ENCODE measurements at places on chromosomes 6 and 20. TPM values are rescaled to one million over a fixed set of nuclear protein-coding genes. Genes with fewer than 3 reads are reported as not detected.

DNA sequence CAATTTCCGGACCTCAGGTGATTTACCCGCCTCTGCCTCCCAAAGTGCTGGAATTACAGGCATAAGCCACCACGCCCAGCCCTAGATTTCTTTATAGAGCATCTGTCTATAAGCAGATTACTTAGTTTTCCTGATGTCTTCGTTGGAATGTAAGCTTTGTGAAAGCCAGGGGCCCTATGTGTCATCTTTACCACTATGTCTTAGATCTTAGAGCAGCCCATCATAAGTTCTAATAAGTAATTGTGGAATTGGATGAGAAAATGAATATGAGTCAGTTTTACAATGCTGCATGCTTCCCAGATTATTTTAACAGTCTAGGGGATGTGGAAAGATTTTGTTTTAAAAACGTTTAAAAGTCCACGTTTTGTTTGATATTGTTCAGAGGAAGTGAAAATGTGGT is 9.1 kb upstream of the ZBTB2 start:
- H3K36me3 ChIP-seq: no peaks in the 10 kb centered on the region
- no peak overlapping the region for H3K4me3 ChIP-seq
- H3K4me1 ChIP-seq: peaks cover 6% of the 10 kb centered on the region
- no peak overlapping the region for H3K27ac ChIP-seq
- H3K27me3 ChIP-seq: no peaks in the 10 kb centered on the region
- DNase-seq: no peak

DNA sequence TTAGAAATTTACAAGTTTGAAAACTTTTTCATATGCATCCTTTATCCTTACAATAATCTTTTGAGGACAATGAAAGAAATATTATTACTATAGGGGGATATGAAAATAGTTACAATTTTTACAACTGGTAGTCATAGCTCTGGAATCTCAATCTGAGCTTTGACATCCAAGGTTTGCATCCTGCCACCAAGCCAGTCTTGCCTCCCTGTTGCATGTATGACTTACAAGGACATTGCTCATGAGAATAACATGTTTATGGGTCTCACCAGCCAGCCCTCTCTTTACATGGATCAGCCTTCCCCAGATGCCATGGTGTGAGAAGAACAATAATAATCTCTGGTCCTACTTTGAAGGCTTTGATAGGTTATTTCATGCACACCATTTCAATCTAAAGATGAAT is 67.5 kb downstream of the THEMIS start:
- no peaks in the 10 kb centered on the region for H3K27me3 ChIP-seq
- no peaks in the 10 kb centered on the region for H3K4me1 ChIP-seq
- no peak overlapping the region for H3K27ac ChIP-seq
- no peak for DNase-seq
- H3K4me3 ChIP-seq: no peak overlapping the region
- no peaks in the 10 kb centered on the region for H3K36me3 ChIP-seq

Gene TAF8
- polyA plus RNA-seq: 9.6 TPM

GRCh38 chr6:14559746-14560536 is 442.4 kb downstream of the CD83 start:
- DNase-seq: no peak
- no peaks in the 10 kb centered on the region for H3K27me3 ChIP-seq
- H3K4me3 ChIP-seq: no peak overlapping the region
- no peak overlapping the region for H3K27ac ChIP-seq

DNA sequence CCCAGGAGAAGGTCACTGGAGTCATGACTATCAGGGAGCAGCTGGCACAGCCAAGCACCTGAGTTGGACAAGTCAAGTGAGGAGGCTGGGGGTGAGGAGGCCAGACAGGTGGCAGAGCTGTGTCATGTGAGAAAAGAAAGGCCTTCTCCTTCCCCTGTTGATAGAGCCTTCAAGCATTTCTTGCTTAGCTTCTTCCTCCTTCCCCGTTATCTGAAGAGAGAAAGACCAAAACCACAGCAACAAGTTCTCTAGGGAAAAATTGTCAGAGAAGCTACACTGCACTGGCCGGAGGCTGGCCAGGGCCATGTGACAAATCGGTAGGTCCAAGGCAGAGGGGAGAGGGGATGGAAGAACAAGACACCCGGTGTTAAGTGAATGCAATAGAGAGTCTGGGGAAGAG is 202.1 kb upstream of the PRDM1 start:
- DNase-seq: no peak
- peaks cover 2% of the 10 kb centered on the region for H3K4me1 ChIP-seq
- H3K27ac ChIP-seq: no peak overlapping the region
- H3K27me3 ChIP-seq: no peaks in the 10 kb centered on the region
- H3K4me3 ChIP-seq: no peak overlapping the region

Gene OXT
- not detected for polyA plus RNA-seq

DNA sequence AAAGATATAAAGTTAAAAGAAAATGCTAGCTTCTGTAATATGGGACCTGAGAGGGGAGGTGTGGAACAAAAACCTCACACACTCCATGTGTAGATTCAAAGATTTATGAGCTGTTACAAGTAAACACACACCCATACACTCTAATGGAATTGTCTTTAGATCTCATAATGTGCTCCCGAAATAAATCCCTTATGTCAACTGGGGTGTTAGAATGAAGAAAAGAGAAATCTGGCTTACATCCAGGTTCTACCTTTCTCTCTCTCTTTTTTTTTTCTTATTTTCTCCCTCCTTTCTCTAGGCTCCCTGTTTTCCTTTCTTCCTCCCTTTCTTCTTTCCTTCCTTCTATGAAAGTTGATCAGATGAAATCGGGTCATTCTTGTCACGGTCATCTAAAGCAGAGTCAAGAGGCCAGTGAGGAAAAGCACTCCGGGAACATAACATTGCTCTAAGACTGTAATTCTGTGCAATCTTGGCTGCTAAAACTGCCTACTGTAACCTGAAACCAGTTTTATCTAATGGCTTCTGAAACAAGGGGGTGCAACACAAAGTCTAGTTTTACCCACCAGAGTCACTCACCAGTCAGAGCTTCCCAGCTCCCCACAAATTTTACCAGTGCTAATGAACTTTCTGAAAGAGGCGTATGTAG is 68.3 kb upstream of the BTBD3 start:
- H3K4me3 ChIP-seq: no peak overlapping the region
- no peak overlapping the region for H3K27ac ChIP-seq
- H3K4me1 ChIP-seq: peaks cover 2% of the 10 kb centered on the region
- DNase-seq: no peak
- no peaks in the 10 kb centered on the region for H3K27me3 ChIP-seq

- no peak overlapping the region for H3K4me3 ChIP-seq
- H3K27ac ChIP-seq: no peak overlapping the region
- no peaks in the 10 kb centered on the region for H3K36me3 ChIP-seq
- no peaks in the 10 kb centered on the region for H3K4me1 ChIP-seq
Measured at GRCh38 chr6:118808793-118809638, 84.9 kb upstream of the ASF1A start.

GRCh38 chr6:71385111-71385822 is 96.7 kb downstream of the OGFRL1 start:
- no peaks in the 10 kb centered on the region for H3K36me3 ChIP-seq
- no peak overlapping the region for H3K27ac ChIP-seq
- no peaks in the 10 kb centered on the region for H3K27me3 ChIP-seq
- no peak overlapping the region for H3K4me3 ChIP-seq

Gene SNAI1
- polyA plus RNA-seq: 5.5 TPM

GRCh38 chr6:38160831-38161230 is 341.3 kb downstream of the ZFAND3 start:
- H3K27me3 ChIP-seq: no peaks in the 10 kb centered on the region
- H3K4me1 ChIP-seq: no peaks in the 10 kb centered on the region
- DNase-seq: no peak
- no peak overlapping the region for H3K4me3 ChIP-seq
- H3K36me3 ChIP-seq: no peaks in the 10 kb centered on the region
- H3K27ac ChIP-seq: no peak overlapping the region

- DNase-seq: no peak
- H3K4me3 ChIP-seq: no peak overlapping the region
- H3K36me3 ChIP-seq: no peaks in the 10 kb centered on the region
Measured at GRCh38 chr20:56460459-56460858, 8.0 kb upstream of the RTF2 start.

- H3K27ac ChIP-seq: no peak overlapping the region
- H3K4me1 ChIP-seq: no peaks in the 10 kb centered on the region
- H3K4me3 ChIP-seq: no peak overlapping the region
- no peaks in the 10 kb centered on the region for H3K27me3 ChIP-seq
- DNase-seq: no peak
- H3K36me3 ChIP-seq: no peaks in the 10 kb centered on the region
Measured at GRCh38 chr6:5599127-5599526, 337.8 kb downstream of the FARS2 start.

- no peak for DNase-seq
- H3K36me3 ChIP-seq: no peaks in the 10 kb centered on the region
- H3K27ac ChIP-seq: no peak overlapping the region
- H3K27me3 ChIP-seq: no peaks in the 10 kb centered on the region
- no peak overlapping the region for H3K4me3 ChIP-seq
Measured at GRCh38 chr20:40913224-40914185, 115.1 kb upstream of the TOP1 start.

DNA sequence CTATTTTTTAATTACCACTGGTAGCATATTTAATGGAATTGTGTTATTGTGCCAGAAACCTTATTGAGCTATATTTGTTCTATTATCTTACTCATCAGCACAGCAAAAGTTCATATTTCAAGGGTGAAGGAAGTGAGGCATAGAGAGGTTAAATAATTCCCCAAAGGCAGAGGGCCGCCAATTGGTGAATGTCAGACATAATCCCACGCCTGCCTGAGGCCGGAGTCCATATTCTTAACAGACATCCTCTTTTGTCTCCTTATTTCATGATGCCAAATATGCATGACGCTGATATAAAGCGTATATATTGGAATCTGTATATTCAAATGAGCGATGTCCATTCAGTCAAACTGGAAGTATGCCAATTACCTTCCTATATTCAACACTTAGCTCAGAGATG is 505.0 kb upstream of the SLC35B3 start:
- no peak for DNase-seq
- H3K4me1 ChIP-seq: no peaks in the 10 kb centered on the region
- H3K36me3 ChIP-seq: no peaks in the 10 kb centered on the region
- no peaks in the 10 kb centered on the region for H3K27me3 ChIP-seq
- no peak overlapping the region for H3K27ac ChIP-seq
- H3K4me3 ChIP-seq: no peak overlapping the region

Gene SLC2A4RG
- polyA plus RNA-seq: 2.2 TPM

Gene PLN
- polyA plus RNA-seq: 110 TPM

Gene TAGAP
- 5.1 TPM for polyA plus RNA-seq

- no peak for DNase-seq
- no peak overlapping the region for H3K27ac ChIP-seq
- no peak overlapping the region for H3K4me3 ChIP-seq
- no peaks in the 10 kb centered on the region for H3K4me1 ChIP-seq
- no peaks in the 10 kb centered on the region for H3K36me3 ChIP-seq
- H3K27me3 ChIP-seq: no peaks in the 10 kb centered on the region
Measured at GRCh38 chr6:25464225-25464624, 185.1 kb downstream of the CARMIL1 start.

DNA sequence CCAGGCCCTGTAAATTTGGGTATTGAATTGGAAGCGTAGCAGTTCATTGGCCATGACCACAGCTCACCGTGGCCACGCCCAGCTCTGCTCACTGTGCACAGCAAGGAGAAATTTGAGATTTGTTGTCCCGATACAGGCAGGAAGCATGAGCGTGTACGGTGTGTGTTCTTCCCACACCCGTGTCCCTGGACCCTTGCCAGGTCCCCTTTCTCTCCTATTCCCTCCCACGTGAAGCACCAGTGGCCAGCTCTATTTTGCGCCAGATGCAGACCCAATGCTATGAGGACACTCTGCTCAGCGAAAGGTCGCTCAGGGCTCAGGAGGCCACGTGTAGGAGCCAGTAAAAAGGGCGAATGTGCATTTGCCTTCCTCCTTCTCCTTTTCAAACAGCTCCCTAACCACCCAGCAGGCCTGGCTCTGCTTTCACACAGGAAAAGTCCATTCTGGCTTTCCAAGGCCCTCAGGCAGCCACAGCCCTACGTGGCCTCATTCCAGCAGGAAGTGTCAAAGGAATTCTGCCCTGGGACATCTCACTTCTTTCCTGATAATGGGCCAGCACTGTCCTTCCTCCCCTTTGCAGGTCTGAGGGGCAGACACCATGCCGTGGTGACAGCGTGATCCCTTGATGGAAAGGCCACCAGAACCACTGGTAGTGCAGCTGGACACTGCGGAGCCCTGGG is 499.2 kb upstream of the CDH4 start:
- no peaks in the 10 kb centered on the region for H3K4me1 ChIP-seq
- peak; percentile 30 for DNase-seq
- H3K4me3 ChIP-seq: no peak overlapping the region
- H3K27ac ChIP-seq: no peak overlapping the region

DNA sequence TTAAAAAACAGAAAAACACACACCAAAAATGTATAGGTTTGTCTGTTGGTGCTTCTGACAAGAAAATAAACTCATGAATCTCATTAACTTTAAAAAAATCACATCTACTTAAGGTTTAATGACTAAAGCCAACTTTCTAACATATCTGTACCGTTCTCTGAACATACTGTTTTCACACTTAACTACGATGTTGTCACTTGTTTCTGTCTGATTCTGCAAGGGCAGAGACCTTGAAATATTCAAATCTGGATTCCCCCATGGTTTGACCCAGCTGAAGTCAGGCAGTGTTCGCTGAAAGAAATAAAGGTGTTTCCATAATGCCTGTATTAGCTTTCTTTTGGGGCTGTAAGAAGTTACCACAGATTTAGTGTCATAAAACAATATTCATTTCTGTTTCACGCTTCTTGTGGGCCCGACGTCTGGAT is 2.7 kb upstream of the ASXL1 start:
- H3K4me3 ChIP-seq: no peak overlapping the region
- peaks cover 3% of the 10 kb centered on the region for H3K4me1 ChIP-seq
- no peak overlapping the region for H3K27ac ChIP-seq
- no peaks in the 10 kb centered on the region for H3K27me3 ChIP-seq
- H3K36me3 ChIP-seq: no peaks in the 10 kb centered on the region

DNA sequence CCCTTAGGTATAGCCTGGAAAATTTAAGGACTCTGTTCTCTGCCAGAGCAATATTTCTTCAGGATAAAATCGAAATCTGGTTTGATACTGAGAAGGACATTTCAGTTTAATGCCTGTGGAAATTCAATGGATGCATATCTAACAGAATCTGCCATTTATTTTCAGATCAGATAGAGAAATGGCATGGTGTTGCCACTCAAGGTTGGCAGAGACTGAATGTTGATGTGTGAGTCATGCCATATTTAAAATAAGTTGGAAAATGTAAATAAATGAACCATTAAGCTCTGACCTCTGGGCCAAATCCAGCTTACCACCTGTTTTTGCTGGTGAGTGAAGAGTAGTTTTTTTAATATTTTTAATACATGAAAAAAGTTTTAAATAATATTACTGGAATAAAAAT is 594.6 kb downstream of the DOK5 start:
- no peaks in the 10 kb centered on the region for H3K36me3 ChIP-seq
- H3K4me3 ChIP-seq: no peak overlapping the region
- no peaks in the 10 kb centered on the region for H3K27me3 ChIP-seq
- no peak overlapping the region for H3K27ac ChIP-seq
- no peak for DNase-seq

- H3K36me3 ChIP-seq: no peaks in the 10 kb centered on the region
- no peaks in the 10 kb centered on the region for H3K27me3 ChIP-seq
Measured at GRCh38 chr6:154167126-154167525, 128.1 kb downstream of the OPRM1 start.

GRCh38 chr20:44809380-44810060 is 826 bp downstream of the RIMS4 start:
- no peak overlapping the region for H3K27ac ChIP-seq
- peaks cover 2% of the 10 kb centered on the region for H3K4me1 ChIP-seq
- DNase-seq: no peak

Gene TXLNB
- 6.4 TPM for polyA plus RNA-seq

All from ovary (tissue), 10 donors.